Pulmonary artery endothelial cell (primary cell): ENCODE measurements at places on chromosomes 1 and 21.

- DNase-seq = no peak
These were observed 23.5 kb upstream of the CLSTN1 start for GRCh38 chr1:9847269-9847668.

DNA sequence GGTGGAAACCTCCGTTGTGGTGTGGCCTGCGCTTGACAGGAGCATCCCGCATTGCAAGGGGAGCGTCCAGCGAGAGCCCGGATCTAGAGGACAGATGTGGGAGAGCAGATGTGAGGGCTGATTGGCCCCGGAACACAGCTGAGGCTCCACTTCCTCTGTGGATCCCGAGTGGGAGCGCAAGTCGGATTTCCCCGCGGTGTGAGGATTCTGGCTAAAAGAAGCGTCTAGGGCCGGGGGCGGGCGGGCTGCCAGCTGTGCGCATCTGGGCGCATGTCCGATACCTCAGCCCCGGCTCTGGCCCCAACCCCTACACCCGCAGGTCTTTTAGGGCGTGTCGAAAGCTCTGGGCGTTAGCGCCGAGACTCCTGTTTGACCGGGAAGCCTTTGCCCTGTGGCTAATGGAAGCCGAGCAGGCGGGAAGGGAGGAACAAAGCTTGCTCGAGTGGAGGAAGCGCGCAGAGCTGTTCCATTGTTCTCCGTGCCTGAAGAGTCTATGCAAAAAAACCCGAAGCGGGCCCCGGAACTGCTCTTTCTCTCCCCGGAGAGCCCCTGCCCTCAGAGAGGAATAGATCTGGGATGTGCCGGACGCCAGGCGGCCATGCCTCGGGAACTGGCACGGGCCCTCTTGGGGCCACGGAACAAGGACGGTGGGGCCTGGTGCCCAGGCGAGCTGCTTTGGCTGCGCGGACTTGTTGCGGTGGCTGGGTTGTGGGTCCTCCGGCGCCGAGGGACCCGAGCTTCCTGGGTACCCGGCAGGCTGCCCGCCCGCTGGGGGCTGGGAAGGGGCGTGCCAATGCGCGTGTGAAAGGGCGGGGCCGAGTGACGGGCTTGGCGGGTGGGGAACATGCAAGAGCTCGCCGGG, 111.1 kb downstream of the NAV1 start:
- DNase-seq = no peak

DNA sequence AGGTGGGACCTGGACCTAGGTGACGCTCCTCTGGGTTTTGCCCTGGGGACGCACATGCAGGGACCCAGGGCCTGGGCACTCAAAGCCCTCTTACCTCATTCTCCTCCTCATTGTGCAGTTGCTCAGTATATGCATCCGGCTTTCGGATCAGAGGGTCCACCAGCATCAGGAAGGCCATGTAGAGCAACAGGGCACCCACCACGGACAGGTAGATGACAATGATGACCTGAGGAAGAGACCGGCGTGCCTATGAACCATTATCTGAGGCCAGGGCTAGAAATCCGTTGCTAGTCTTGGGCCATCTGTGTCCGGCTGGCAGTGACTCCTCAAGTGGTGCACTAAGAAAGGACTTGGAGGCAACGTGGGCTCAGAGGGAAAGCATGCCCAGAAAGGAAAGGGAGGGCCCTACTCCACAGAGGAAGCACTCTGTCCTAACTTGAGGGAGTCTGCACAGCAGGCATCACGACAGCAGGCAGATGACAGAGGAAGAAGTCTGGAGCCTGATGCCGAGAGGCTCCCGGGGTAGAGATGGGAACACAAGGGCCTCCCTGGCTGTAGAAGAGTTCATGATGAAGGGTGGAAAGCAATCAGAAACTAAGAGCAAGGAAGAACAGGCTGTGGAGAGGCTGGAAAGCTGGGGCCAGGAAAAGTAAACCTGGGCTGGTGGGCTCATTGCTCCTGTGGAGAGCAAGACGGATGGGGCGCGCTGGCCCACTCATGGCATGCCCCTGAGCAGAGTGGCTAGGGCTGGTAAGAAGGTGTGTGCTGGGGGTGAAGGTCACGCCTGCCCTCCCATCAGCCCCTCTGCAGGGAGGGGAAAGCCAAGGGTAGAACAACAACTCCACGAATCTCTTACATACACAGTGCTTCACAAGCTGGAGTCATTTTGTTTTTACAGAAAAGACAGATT, 10.3 kb downstream of the TMEM9 start:
- no peak for DNase-seq

DNA sequence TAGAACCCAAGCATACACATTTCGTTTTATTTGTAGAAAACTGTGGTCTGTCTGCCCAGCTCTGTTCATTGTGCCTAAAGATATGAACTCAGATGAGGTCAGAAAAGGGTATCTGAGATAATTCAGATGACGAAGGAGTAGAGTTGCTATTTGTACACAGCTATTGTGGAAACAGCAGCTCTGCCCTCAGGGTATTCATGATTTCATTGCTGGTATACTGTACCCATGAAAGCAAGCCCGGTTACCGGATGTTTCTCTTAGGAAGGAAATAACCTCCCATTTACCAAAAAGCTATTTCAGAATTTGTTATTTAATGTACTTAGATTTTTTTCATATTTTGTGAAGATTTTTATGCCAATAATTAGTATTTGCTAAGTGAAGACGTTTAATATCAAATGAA, 37.8 kb downstream of the SMAP2 start:
- peak; percentile 44 for DNase-seq

- no peak for DNase-seq
These were observed 233.4 kb downstream of the DSCAM start for GRCh38 chr21:40613546-40614030.

GRCh38 chr1:236302941-236303340, 21.2 kb upstream of the ERO1B start:
- no peak for DNase-seq

- DNase-seq = no peak
These were observed 86.1 kb upstream of the CD53 start for GRCh38 chr1:110786802-110787327.

- no peak for DNase-seq
These were observed 86.5 kb downstream of the ELAVL4 start for GRCh38 chr1:50195205-50195604.

GRCh38 chr1:84352298-84353106, 45.8 kb upstream of the DNASE2B start:
- DNase-seq = no peak

DNA sequence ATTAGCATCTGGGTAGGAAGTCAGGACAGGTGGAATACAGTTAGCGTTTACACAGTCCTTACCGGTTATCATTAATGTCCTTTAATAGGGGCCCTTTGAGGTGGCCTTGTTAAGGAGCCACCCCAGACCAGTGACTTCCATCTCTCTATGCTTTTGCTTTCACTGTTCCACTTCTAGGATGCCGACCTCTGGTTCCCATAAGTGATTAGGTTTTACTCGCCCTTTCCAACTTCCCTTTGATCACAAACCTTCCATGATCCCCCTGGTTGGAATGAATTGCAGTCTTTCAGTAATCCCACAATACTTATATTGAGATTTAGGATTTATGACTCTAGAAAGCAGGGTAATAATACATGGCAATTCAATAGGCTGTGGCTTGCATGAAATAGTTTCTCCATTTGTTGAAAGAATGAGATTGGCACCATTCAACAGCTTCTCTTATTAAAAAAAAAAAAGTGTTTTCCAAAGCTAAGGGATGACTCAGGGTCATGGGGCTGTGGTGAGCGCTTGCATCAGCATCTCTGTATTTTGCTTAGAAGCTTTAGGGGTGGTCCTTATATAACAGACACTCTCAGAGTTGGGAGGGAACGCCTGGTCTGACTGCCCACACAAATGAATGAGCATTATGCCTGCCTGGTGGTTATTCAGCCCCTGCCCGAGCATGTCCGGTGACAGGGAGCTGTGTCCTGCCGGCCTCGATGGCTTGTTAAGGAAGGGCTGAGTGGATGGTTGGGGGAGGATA, 110.5 kb downstream of the CNIH3 start:
- DNase-seq = no peak

DNA sequence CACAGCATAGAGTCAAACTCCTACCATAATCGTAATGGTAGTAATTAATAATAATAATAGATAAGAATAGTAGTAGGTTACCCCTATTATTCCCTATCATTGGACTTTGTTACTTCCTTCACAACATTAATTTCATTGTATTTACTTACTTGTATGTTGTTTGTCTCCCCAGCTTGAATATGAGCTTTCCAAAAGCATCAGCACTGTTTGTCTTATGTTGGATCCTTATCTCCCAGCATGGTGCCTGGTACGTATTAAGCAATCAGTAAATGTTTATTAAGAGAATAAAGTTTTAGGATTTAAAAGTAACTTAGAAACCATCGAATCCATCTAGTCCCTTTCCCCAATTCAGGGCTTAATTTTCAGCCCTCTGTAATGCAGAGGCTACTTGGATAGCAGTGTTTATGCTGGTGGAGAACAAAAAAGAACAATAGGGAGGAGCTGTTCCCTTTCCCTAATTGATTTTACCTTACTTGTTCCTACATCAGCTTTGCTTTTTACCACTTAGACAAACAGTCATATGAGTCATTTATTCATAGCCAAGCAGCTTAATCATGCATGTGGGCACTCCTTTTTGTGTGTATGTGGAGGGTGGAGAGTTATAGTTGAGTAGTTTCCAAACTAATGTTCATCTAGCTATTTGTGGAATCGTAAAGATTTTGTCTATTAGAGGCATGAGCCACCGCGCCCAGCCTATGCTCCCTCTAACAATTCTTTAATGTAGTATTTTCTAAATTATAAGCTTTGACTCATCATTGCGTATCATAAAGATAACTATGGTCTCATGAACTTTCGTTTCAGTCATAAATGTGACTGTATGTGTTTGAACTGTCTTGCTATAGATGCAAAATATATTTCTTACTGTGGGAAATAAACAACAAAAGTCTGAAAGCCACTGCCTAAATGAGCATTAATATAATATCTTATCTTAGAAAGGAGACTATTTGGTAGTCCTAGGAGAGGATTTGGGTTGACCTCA, 20.9 kb upstream of the DR1 start:
- DNase-seq = no peak

- no peak for DNase-seq
These were observed 122.6 kb upstream of the PPP2R5A start for GRCh38 chr1:212162635-212163034.

- DNase-seq = no peak
These were observed 71.9 kb downstream of the NAV1 start for GRCh38 chr1:201610858-201611257.

DNA sequence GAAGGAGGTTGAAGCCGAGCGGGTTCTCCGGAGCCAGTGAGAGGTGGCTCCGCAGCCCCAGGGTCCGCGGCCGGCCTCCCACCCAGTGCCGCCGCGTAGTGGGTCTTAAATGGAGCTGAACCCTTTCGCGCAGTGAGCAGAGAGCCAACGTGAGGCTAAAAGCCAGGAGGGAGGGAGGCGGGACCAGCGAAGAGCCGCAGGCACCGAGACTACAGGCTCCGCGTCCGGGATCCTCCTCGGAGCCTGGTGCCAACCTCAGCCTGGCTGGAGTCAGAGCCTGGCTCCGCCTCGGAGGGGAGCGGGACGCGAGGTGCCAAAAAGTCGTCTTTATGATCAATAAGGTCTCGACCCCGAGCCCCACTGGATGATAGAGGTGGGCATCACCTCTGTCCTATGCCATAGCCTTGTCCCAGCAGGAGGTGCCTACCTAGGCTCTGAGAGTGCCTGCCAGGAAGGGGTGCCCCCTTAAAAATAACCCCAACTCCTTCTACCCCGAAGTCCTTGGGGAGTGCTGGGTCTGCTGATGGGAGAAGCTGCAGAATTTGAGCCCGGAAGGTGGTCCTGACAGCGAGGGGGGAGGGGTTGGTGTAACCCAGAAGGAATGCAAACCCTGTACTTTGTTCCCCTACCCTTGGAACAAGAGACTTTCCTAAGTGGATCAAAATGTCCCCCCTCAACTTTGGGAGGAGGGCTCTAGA, 1.6 kb downstream of the IGSF21 start:
- no peak for DNase-seq

DNA sequence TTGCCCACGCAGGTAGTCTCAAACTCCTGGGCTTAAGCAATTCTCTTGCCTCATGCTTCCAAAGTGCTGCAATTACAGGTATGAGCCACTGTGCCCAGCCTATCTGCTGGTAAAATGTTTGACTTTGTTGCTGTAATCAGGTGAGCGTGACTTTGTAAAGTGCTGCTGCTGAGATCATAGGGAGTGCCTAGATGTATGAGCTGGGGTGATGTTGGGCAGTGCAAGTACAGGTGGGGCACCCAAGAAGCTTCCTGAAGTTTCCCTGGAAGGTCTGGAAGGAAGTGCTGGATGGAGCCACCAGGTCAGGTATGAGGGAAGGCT, 43.1 kb downstream of the KIF21B start:
- DNase-seq = no peak

DNA sequence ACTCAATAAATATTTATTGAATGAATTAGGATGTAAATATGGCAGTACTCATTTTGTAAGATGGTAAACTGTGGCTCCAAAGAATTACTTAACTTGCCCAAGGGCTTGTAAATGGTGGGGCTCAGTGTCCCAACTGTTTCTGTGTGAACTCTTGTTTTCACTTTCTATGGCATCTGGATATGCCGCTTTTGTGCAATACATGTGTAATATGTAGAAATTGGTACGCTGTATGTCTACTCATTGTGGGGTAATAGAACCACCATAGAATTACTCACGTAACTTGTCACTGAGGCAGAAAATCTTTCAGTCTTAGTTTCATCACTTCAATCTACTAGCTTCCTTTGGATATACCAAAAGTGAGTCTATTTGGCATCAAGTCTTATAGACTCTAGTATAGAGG, 977 bp downstream of the PRPF3 start:
- no peak for DNase-seq

GRCh38 chr1:43986712-43987111, 4.7 kb upstream of the CCDC24 start:
- DNase-seq = no peak

DNA sequence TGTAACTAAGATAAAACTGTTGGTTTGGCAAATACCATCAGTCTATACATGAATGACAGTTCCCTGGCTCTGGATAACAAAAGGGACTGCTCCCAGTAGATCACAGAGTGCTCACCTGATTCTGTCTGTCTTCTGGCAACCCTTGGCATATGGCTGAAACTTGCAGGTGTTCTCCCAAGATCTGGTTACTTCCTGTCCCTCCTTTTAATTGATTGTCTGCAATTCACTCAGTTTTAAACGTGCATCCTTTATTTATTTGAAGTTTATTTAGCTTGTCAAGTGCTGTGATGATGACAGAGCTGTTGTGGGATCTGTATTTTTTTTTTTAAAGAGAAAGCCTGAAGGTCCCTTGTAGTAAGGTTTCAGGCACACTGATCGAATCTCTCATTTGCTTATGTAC, 3.4 kb downstream of the KCNA3 start:
- no peak for DNase-seq

DNA sequence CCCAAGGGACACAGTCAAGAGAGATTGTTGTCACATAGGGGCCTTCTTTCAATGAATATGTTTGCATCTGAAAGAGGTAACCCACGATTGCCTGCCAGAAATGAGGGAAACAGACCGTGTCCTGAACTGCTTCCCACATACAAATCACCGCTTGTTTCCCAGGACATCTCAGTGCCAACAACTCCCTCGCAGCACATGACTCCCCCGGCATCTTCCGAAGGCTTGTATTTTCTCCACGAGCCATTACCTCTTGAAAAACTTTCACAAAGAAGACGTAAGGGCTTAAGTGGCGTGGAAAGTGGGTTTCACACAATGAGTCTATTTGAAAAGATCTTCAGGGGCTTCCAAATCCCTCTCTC, 31.6 kb upstream of the PDE9A start:
- no peak for DNase-seq

GRCh38 chr1:89125240-89125912, 538 bp downstream of the GBP2 start:
- DNase-seq = no peak
